ENCODE measurements at places on chromosomes 13 and 19.

GRCh38 chr19:7391218-7391670 lies 42.5 kb downstream of the ARHGEF18 start:
- DNase-seq = no peak

GRCh38 chr13:55615081-55615480 lies 1525.6 kb upstream of the PRR20A start:
- DNase-seq = no peak

DNA sequence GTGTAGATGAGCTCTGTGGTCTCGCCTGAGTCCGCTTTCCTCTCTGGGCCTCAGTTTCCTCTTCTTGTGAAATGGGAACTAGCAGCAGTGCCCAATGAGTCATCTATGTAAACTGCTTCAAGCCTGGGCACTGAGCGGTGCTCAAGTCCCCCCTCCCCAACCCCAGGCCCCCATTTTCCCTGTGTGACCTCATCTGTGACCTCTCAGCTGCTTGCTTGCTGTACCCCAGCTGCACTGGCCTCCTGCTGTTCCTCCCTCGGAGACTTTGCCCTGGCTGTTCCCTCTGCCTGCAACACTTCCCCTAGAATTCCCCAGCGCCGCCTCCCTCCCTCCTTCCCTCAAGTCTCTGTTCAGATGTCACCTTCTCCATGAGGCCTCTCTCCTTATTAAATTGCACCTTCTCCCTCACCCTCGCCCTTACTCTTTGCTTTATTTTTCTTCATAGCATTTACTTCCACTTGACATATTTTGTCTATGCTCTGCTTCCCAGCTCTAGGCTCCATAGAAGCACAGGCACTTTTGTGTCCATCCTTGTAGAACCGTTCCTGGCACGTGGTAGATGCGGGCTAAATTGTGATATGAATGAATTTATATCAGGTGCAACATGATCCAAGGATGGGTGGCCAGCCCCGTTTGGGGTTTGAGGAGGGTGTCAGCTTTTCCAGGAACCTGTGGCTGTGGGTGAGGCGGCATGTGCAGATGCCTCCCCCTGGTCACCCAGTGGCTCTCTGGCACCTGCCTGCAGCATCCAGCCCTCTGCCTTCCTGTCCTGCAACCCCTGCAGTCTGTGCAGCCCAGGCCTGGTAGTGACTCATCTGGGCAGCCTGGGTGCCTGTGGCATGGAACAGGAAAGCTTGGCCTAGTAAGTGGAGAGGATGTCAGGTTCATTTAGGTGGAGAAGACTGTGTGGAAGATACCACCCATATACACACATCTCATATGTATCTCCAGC lies 26.3 kb downstream of the SIPA1L3 start:
- DNase-seq = peak; percentile 72

GRCh38 chr19:29524912-29525831 lies 622 bp upstream of the VSTM2B start:
- DNase-seq = no peak

GRCh38 chr13:39540929-39541605 lies 61.9 kb downstream of the LHFPL6 start:
- no peak for DNase-seq

DNA sequence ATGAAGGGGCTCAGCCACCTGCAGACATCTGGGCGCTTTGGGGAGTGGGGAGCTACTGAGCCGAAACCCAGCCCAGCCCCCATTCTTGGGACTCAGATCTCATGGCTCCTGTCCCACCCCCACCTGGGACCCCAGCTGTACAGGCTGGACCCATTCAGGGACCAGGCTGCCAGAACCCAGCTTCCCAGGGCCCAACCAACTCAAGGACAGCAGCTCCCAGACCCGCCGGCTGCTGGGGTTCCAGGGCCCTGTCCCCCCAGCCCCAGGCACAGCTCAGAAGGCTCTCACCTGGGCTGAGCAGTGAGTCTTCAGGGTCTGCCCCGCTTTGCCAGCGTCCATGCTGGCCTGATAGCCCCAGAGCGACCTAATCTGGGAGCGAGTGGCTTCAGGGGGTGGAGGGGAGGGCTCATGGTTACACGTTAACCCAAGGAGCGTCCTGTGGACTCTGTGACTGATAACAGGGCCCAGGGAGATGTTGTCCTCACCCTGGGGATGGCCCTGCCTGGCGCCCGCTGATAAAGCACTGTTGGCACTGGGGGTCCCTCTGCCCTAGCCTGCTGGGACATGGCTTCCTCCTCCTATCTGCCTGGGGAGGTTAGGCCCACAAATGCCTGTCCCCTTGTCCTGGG lies at the start of gene TMEM86B:
Gene TMEM86B (minus strand): TSS at position 361 of the 629 bp plus-strand sequence. CDS start 22 bp downstream, at position 339.
- no peak for DNase-seq

DNA sequence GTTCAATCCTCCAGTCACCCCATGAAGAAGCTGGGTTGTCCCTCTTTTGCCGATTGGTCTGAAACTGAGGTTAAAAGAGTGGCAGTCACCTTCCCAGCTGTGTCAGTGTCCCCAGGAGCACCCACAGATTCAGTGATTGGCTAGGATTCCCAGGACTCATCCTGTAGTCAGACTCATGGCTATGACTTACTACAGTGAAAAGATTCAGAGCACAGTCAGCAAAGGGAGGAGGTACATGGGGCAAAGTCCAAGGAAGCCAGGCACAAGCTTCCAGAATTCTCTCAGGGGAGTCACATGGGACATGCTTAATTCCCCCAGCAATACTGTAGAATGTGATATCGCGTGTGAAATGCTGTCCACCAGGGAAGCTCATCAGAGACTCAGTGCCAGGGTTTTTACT lies 14.2 kb downstream of the ZNF473 start:
- peak; percentile 23 for DNase-seq

GRCh38 chr13:70849222-70849621 lies 741.0 kb upstream of the KLHL1 start:
- DNase-seq = no peak

GRCh38 chr19:13028027-13028426 lies 32.8 kb downstream of the NFIX start:
- DNase-seq = no peak

DNA sequence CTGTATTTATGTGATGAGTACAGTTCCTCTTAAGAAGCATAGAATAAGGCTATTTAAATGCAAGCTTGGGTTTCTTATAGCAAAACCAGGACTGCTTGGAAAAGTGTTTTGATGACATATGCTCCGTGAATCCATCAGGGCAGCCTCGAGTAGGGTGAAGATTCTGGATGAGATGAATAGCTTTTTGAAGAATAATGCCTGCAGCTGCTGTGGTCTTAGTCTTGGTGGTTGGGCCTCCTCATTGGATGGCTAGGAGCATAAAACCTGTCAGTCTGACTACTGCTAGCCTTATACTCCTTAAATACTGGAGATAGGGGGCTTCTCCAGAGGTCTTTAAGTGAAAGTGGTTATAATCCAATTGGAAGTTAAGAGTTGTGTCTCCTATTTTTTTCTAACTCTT lies 704.3 kb downstream of the FGF9 start:
- no peak for DNase-seq

- DNase-seq = no peak
Observed at GRCh38 chr13:24183741-24184182, 23.2 kb downstream of the SPATA13 start.

DNA sequence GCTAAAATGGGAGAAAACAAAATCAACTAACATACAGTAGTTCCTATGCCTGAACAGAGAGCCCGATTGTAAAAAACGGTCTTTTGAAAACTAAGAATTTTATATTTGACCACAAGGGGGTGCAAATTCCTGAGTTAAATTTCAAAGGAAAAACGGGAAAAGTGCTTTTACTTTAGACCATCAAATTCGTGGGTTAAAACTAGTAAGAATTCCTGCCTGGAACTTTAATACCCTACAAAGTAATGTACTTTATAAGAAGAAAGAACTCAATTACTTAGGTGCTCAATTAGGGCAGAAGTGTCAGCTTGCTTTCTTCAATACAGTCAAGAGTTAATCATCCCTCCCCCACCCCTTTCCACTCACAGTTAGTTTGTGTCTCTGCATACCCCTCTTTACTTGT lies 69.8 kb downstream of the KCNRG start:
- no peak for DNase-seq

GRCh38 chr19:5268801-5269200 lies 71.8 kb downstream of the PTPRS start:
- DNase-seq = no peak

DNA sequence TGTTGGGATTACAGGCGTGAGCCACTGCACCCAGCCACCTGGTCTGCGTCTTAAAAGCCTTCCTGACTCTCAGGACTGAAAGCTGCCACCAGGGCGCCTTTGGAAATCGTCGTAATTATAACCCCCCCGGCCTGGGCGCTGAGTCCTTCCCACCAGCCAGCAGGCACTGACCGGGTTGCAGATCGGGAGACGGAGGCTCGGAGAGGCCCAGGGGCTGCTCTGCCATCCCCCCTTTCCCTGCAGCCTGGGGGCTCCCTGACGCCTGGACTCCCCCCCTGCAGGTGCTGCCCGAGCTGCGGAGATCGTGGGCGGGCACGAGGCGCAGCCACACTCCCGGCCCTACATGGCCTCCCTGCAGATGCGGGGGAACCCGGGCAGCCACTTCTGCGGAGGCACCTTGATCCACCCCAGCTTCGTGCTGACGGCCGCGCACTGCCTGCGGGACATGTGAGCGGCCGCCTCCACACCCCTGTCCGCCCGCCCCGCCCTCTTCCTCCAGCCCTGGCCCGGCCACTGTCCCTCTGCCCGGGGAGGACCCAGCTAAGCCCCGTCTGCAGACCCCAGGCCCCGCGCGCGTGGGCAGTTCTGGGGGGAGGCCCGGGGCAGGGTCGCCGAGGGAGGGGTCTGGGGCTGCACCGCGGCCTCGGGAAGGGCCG lies 2.5 kb downstream of the PRTN3 start:
- DNase-seq = peak; percentile 38

GRCh38 chr19:18589380-18590272 lies 1.0 kb downstream of the REX1BD start:
- DNase-seq = peak; percentile 83

DNA sequence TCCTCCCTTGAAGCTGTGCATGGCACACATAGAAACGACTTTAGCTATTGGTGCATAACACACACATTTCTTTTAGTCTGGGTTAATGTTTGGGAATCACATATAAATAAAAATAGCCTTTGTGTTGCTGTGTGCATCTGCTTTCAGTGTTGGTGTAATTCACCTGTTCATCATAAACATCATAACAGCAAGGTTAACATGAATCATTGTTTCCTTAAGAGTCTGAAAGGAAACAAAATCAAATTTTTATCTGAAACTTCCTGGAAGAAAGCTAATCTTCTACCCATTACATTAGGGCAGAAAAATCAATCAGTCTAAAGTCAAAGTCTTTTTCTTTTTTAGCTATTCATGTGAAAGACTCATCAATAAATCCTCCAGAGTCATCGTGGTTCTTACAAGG lies 35.0 kb upstream of the TNFSF11 start:
- DNase-seq = no peak

DNA sequence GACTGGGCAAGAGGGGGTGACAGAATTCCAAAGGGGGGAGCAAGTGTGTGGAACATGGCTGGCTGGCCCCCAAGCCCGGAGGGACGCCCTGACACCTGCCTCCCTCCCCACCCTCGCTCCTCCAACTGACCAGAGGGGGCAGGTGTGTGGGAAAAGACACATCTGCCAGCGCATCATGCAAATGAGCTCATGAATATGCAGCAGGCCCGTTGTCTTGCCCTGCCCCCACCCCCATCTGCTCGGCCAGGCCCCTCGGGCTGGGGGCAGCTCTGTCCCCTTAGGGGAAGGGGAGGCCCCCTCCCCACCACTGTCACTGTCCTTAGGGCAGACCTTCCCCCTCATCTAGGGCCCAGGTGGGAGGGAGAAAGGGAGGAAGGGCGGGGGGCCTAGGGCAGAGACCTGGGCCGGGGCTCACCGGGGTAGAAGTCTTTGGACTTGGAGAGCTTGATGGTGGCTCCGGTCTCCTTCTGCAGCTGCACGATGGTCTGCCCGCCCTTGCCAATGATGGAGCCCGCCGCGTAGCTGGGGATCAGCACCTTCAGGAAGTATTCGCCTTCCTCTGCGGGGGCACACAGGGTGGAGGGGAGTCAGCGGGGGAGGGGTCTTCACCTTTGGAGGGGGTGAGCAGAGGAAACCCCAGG lies 12.9 kb downstream of the NOVA2 start:
- no peak for DNase-seq

- DNase-seq = no peak
Observed at GRCh38 chr13:43077046-43077445, 53.7 kb downstream of the DNAJC15 start.

DNA sequence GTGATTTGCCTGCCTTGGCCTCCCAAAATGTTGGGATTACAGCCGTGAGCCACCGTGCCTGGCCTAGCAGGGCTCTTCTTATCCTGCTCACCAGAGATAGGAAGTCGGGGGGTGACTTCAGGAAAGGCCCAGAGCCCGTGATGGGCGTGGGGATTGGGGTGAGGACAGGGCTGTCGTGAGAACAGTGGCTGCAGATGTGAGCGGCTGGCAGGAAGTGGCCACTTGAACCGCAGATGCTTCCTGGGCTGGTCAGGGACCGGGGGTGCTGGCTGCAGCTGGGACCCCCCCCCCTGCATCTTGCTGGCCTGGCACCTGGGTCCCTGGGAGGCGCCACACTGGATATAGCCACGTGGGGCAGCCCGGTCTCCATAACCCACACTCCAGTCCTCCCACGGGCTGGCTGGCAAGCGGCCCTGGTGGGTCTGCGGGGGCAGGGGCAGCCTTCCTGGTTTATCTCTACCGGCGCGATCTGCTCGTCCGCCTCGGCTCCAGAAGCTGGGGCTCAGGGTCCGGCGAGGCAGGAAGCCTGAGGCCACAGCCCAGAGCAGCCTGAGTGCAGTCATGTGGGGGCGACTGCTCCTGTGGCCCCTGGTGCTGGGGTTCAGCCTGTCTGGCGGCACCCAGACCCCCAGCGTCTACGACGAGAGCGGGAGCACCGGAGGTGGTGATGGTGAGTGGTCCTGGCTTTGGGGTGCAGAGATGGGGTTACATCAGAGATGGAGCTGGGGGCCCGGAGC lies at the start of gene F2RL3:
Gene F2RL3 (plus strand): TSS at position 371 of the 737 bp plus-strand sequence. CDS start 191 bp downstream, at position 562.
- DNase-seq = peak; percentile 56

DNA sequence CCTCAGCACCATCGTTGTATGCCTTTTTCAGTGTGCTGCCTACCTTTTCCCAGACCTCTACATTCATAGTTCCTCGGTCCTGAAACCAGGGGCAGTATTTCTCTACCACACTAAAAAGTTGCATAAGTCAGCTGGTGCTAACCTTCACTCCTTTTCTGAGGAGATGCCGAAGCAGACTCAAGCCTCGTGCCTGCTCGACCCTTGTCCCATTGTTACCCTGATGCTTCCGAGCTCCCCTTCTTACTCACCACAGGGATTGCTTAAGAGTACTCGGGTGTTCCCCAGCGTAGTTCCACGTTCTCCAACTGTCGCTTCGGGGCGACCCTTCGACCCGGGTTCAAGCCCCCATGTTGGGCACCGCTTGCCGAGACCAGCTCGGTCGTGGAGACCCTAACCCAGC lies 19.0 kb upstream of the IL17D start:
- no peak for DNase-seq
